ENCODE measurements at places on chromosomes 4 and X.

GRCh38 chrX:98379134-98379533 is 1495.4 kb downstream of the RPA4 start:
- DNase-seq = no peak

GRCh38 chr4:133263104-133263503 is 114.0 kb downstream of the PCDH10 start:
- DNase-seq = no peak

DNA sequence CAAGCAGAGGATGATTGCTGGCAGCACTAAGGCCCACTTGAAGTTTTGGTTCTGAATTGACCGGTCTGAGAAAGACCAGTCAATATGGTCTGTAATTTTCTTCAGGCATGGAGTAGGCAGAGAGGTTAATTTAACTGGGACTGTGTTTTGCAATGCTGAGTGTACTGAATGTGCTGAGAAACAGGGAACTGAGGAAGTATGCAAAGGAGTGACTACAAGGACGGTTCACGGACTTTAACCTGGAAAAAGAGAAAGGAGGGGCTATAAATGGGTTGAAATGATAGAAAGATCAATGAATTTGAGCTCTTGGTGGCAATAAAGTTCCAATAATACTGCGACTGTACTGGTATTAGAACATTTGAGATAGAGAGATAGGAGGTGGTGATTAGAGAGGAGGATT is 84.5 kb downstream of the MAGEB17 start:
- DNase-seq = no peak

GRCh38 chrX:12052109-12052508 is 86.2 kb upstream of the FRMPD4 start:
- DNase-seq = no peak

GRCh38 chr4:143473334-143474126 is 40.0 kb upstream of the SMARCA5 start:
- DNase-seq = no peak

DNA sequence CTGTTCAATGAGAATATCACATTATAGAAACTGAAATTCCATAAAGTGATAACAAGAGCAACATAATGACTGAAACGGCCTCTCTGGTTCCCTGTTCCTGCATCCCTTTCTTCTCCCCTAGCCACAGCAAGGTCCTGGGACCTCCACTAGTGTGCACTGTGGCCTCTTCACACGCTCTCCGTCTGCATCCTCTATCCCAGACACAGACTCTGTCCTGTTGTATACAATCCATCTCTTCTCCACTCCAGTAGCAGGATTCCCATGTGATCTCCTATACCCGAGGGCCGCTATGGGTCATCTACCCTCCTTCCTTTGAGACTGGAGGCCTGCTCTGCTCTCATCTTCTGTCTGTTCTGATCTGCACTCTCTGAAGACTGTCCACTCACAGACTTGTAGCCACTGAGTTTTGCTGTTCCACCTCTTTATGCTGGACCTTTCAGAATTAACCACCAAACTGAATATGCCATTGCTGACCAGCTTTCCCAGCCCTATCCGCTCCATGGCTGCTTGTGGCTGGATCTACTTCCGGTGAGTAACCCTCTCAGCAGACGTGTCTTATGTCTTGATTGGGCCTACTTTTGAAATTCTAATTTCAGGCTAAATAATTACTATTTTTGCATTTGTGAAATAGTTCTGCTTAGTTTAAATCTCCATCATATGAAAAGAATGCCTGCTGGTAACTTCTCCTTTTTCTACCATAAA is 105.1 kb upstream of the NAP1L5 start:
- DNase-seq = no peak

- no peak for DNase-seq
These were observed 8.1 kb upstream of the RENBP start for GRCh38 chrX:153952373-153953026.

- no peak for DNase-seq
These were observed 65.4 kb downstream of the NKX6-1 start for GRCh38 chr4:84433633-84434222.

GRCh38 chrX:40374486-40374885 is 206.3 kb upstream of the ATP6AP2 start:
- DNase-seq = no peak

- no peak for DNase-seq
These were observed 79.6 kb downstream of the SMIM20 start for GRCh38 chr4:25993395-25994185.

- no peak for DNase-seq
These were observed 259.0 kb upstream of the TRPC5 start for GRCh38 chrX:112341598-112341997.

DNA sequence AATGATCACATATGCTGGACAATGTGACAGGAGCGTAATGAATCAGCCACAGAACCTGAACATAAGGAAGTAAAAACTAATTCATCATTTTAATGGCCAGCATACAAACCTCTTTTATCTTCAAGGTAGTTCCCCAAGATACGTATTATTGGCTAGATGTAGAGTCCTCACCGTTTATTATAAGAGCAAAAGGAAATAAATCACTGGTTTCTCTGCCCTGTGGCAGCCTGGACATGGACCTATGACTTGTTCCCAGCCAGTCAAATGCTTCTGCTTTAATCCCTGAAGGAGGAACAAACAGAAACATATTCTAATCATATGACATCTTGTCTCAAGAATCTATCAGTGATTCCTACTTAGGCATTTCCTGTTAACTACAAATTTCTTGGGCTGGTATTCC is 86.8 kb upstream of the FAM241A start:
- no peak for DNase-seq

GRCh38 chr4:85780664-85781063 is 305.7 kb downstream of the ARHGAP24 start:
- no peak for DNase-seq

DNA sequence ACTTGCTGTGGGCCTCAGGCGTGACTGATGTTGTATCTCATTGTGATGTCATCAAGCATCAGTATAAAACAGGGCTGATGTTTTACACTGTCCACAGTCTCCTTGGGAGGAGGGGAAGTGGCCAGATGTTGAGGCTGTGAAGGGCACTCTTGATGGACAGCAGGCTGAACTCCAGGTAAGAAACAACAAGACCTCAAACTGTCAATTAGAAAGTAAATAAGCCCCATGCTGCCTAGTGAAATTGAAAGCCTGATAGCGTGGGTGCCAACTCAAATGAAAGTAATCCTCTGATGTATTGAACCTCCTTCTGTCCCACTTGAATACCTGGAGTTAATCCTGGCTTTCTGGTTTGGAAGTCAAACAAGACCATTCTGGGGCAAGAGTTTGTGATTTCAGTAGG is 19.7 kb downstream of the VSIG1 start:
- DNase-seq = no peak

DNA sequence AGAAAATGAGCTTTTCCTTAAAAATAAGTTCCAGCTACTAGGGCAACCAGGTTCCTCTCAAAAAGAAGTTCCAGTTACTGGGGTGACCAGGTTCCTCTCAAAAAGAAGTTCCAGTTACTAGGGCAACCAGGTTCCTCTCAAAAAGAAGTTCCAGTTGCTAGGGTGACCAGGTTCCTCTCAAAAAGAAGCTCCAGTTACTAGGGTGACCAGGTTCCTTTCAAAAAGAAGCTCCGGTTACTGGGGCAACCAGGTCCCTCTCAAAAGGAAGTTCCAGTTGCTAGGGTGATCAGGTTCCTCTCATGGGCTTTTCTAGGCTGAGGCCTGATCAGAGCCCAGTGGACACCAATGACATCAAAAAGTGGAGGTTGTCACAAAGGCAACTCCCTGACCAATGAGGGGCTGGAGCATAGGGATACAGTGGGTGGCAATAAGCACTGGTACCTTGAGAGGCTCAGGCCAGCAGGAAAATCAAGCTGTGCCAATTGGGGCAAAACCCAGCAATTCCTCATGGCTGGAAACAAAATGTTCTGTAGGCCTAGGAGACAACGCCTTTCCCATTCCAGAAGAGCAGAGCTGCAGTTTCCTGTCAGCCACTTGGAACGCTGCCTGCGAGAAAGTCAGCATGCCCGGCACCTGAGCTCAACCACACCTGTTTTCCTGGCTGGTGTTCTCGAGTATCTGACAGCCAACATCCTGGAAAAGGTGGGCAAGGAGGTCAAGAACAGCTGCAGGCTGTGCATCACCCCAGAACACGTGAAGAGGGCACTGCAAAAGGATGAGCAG is 12.3 kb upstream of the SYTL5 start:
- no peak for DNase-seq

DNA sequence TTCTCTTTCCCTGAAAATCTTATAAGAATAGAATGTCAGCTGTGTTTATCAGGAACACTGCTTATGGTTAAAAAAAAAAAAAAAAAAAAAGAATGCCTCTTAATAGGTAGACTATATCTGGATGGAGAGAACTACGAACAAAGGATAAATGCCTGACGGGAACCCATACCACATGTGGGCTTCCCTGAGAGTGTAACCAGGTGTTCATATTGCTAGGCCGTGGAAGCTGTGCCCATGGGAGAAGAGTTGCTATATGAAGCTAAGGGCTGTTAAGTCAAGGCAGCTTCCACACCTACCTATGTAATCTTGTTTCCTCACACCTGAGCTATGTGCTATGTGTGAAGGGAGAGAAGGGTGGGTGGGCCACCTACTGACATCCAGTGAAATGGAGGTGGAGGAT is 27.3 kb downstream of the TMEM184C start:
- DNase-seq = no peak

DNA sequence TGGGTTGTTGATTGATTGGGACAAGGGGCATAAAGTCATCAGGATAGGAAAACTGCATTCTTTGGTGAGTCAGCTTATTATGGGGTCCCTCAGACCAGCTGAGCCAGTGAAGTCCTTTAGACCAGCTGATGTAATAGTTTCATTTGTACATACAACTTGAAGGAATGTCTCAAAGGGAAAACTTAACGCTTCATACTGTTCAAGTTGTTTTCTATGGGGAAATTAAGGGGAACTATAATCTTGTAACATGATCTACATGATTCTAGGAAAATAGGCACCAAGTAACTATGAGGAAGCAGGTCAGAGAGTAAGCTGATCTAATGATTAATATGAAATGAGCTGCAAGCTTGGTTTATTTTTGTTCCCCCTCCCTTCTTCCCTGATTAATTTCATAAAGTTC is 175.1 kb upstream of the GRID2 start:
- no peak for DNase-seq

- DNase-seq = no peak
These were observed 201.4 kb downstream of the CCNG2 start for GRCh38 chr4:77358315-77358928.

DNA sequence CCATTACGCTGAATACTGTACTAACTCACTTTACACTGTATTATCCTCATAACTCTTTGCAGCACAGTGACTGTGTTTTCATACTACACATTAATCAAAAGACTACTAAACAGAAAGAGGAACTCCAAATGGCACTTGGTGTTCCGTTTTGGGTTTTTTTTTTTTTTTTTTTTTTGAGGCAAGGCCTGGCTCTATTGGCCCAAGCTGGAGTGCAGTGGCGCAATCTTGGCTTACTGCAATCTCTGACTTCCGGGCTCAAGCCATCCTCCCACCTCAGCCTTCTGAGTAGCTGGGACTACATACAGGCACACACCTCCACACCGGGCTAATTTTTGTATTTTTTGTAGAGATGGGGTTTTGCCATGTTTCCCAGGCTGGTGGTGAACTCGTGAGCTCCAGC is 10.7 kb downstream of the KLHL8 start:
- DNase-seq = no peak
